ENCODE measurements at places on chromosomes 3 and 15. TPM values are rescaled to one million over a fixed set of nuclear protein-coding genes. Genes with fewer than 3 reads are reported as not detected.

- no peak for DNase-seq
Measured at GRCh38 chr3:58625196-58625824, 41.3 kb downstream of the FAM3D start.

DNA sequence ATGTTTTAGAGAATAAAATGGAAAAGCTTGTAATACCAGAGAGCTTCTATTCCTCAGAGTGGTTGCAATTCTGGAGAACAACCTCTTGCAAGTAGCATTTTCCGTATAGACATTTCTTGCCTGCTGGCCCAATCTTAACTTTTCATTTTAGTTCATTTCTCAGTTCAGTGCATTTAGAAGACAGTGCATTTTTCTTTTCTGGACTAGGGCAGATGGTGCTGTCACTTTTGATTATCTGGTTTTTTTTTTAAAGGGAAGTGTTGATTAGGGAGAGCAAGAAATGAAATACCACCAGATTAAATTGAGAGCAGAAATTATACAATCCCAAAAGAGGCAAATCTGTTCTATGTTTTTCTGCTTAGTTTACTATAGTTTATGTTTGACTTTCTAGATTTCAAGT lies 172.7 kb downstream of the GHSR start:
- no peak for DNase-seq

DNA sequence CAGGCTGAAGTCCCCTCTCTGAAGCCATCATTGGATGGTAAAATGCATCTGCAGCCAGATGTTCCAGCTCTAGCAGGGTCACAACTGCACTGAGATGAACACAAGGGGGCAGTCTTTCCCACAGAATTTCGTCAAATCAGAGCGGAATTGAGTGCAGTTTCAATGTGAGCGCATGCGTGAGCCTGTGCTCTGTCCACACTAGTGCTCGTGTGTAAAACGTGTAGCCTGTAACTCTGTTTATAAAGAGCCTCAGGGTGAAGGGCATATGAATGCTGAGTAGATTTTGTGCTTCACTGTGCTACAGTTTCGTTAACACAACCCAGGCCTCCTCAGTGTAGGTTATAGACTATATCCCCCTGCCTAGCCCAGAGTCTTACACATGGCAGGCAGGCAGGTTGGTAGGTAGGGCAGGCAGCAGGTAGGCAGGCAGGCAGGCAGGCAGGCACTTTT lies 92.7 kb upstream of the GOLGA6L4 start:
- peak; percentile 79 for DNase-seq

DNA sequence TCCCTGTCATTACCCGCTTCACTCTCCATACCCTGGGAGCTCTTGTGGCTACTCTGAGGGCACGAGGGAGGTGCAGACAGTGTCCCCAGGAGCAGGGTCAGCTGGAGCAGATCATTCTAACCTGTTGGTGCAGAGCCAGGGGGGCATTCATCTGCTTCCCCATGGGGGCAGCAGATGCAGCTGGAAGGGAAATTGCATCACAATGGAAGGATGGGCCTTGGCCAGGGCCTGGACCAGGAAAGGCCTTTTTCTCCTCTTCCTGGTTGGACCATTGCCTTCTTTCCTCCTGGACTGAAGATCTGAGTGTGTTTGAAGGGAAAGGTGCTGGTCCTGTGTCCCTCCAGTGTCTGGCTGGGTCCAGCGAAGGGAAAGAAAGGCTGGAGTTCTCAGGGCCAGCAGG lies 55.7 kb downstream of the EPHB1 start:
- no peak for DNase-seq

- no peak for DNase-seq
Measured at GRCh38 chr3:185210621-185211142, 43.2 kb downstream of the EHHADH start.

DNA sequence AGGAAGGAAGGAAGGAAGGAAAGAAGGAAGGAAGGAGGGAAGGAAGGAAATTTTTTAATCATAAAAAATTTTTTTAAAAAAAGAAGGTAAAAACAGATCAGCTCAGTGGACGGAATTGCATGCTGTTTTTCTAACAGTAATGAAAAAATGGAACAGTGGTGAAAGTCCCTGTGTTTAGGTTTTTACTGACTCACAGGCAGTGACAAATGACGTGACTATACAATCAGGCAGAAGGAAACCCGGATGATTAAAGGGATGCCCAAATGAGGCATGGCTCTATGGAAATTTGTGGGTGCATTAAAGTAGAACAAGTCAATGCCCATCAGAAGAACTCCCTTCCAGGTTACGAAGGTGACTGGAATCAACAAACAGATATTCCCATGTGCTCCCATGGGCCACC lies 135.0 kb downstream of the IMPG2 start:
- no peak for DNase-seq

GRCh38 chr3:196431181-196432136 lies 768 bp downstream of the UBXN7 start:
- DNase-seq: peak; percentile 39

- DNase-seq: no peak
Measured at GRCh38 chr15:63322541-63322940, 45.1 kb downstream of the APH1B start.

GRCh38 chr3:128352326-128352725 lies 114.4 kb downstream of the DNAJB8 start:
- no peak for DNase-seq

- no peak for DNase-seq
Measured at GRCh38 chr15:71790081-71790480, 20.3 kb upstream of the NR2E3 start.

DNA sequence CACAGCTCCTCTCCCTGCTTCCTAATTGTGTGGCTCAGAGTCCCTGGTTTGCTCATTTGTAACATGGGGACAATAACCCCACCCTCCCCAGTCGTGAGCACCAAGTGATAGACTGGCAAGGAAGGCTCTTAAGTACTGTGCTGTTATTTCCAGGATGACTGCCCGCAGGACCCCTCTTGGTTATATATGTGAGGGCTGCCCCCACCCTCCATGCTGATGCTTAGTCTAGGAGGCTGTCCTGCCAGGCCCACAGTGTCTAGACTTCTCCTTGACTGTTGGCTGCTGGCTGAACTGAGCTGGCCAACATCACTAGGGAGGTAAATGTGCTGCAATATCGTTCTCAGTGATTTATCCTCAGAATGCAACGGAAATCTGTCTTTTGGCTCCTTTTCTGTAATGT lies 45.1 kb downstream of the RAB11A start:
- no peak for DNase-seq

GRCh38 chr15:67156834-67157233 lies 91.4 kb downstream of the SMAD3 start:
- DNase-seq: no peak

DNA sequence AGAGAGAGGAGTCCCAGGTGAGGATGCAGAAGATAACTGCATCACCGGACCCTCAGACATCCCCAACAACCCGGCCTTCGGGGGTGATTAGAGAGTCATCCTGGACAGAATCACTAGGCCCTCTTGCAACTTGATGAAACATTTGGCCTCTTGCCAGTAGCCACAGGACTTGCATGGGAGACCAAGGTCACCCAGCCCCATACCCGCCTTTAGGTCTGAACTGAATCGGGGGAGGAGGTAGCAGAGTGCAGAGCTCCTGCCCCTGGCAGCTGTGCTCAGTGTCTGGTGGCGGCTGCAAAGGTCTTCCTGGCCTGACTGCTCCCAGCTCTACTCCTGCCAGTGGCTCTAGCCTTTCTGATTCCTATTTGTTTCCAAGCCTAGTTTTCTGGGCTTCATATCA lies 12.4 kb downstream of the PIF1 start:
- no peak for DNase-seq

Gene HYAL1
- total RNA-seq: not detected

Gene RPL22L1
- 218 TPM for total RNA-seq

Gene PLCB2
- 90.4 TPM for total RNA-seq

All from activated T-cell treated with anti-CD3 and anti-CD28 coated beads, Interleukin-2, amount 50 U/mL, for 72 hours (primary cell).